RWPE1 (cell line): ENCODE measurements at places on chromosomes 13 and 19.

DNA sequence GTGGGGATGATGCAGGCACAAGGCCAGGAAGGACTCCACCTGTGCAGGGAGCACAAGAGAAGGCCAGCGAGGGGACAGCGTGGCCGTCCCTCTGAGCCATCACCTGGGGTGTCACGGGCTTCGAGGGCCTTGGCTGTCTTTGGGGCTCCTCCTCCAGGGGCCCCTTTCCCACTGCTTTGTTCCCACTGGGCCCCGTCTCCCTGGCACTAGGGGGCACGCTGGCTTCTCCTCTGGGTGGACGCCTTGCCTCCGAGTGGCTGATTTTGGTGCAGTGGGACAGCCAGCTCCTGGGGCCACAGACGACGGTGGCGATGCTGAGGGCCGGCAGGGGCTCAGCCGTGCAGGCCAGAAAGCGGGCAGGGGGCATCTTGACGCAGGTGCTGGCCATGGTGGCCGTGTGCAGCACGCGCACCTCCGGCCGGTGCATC is 43.2 kb upstream of the GRTP1 start:
- no peak for DNase-seq

DNA sequence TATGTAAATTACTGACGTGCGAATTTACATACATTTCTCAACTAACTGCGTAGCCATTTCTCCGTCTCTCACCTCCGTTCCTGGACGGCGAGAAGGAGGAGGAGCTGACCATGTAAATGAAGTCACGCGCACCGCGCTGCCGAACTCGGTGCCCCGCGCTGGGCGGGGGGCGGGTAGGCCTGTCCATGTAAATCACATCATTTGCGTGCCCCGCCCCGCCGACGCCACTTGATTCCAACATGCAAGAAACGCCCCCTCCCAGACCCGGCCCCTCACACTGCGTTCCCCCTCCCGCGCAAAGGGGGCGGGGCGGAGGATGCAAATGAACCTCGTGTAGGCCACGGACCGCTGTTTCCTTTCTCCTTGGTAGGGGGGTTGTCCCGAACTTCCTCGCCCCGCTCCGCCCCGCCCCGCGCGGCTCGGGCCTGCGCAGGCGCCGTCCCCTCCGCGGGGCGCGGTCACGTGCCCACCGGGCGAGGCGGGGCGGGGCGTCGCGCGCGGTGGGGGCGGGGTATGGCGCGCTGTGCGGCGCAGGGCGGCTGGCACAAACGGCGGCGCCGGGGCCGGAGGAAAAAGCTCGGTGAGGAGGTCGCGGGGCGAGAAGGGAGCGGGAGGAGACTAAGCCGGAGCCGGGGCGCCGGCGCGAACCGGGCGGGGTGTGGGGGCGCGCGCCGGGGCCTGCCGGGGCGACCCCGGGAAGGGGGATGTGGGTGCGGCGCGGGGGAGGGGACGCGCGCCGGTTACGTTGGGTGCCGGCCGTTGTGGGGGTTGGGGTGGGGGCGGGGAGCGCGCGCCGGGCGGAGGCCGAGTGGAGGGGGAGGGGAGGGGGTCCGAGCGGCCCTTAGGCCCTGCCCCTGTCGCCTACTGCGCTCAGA is at the start of gene EGLN2:
EGLN2 (plus strand) TSS at position 509 of the 875 bp plus-strand sequence. CDS start 1,382 bp downstream, outside the sequence.
- peak; percentile 98 for DNase-seq

DNA sequence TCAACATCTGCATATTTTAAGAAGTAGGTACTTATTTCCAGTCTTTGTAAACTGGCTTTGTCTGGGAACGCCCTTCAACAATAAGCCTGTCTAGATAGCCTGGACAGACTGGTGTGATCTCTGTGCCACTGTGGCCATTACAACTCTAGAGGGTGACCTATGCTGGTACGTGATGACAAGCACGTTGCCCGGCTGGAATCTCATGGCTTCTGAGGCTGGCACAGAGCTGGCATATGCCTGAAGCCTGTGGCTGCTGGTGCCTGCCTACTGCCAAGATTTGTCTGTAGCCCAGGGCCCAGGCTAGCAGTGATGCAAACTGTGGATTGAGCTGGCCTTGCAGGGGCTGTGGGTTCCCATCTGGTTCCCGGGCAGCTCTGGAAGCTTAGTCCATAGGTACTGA is 34.0 kb downstream of the IGFL3 start:
- no peak for DNase-seq

DNA sequence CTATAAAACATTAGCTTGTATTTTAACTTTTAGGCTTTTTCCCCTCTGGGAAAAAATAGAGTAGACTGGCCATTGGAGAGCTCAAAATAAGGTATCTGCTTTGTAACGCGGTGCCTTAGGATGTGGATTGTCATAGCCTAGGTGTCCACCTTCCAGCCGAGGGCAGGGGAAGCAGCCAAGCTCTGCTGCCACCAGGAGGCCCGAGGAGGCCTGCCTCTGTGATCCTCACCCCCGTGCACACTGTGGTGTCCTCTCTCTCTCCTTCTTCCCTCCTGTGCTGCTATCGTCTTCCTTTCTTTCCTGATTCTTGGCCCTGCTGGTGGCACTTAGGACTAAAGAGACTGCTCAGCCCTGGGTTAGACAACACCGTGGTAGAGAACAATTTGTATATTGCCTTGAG is 11.3 kb downstream of the HNRNPM start:
- DNase-seq, result no peak

DNA sequence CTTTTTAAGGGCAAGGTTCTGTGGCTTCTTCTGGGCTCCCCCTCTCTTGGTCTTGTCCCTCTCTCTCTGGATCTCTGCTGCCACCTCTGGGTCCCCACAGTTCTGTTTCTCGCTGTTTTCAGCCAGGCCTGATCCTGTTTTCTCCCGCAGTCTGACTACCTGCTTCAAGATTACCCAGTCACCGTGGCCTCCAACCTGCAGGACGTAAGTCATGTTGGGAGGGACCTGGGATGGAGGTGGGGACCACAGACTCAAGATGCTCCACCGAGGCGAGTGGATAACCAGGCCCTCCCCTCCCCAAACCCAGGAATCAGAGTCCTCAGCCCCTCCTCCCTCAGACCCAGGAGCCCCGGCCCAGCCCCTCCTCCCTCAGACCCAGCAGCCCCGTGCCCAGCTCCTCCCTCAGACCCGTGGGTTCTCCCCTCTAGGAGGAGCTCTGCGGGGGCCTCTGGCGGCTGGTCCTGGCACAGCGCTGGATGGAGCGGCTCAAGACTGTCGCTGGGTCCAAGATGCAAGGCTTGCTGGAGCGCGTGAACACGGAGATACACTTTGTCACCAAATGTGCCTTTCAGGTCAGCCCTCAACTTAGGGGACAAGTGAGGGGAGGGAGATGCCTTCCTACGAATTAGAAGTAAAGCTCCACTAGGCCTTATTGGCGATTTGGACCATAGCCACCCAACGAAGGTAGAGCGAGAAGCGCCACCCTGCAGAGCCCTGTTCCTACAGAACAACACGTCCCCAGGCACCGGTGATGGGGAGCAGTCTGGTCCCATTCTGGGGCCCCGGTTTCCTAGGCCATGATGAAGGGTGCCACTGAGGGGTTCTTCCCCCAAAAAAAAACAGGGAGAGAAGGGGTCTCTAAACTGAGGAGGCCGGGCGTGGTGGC is 2.2 kb downstream of the FLT3LG start:
- DNase-seq, result no peak
